ENCODE measurements at places on chromosomes 3 and 15.

GRCh38 chr3:188067932-188068331 lies 86.0 kb upstream of the LPP start:
- DNase-seq = no peak

GRCh38 chr3:149167898-149168297 lies 38.5 kb downstream of the HPS3 start:
- no peak for DNase-seq

DNA sequence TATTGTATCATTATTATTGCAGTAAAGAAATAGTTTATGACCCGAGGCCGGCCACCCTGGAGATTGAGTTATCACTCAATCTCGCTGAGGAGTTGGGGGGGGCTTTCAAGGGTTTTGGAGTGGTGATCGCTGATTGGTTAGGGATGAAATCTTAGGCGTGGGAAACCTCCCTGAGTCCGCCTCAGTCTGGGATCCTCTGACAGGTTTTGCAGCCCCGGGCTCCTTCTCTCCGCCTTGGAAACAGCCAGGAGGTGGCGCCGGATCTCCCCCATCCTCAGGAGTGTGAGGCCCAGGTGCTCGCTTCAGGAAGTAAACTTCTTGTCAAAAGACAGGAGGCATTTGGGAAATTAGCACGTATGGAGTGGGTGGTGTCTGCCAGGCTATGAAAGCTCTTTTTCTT lies 41.1 kb upstream of the SEC61A1 start:
- DNase-seq = peak; percentile 80

DNA sequence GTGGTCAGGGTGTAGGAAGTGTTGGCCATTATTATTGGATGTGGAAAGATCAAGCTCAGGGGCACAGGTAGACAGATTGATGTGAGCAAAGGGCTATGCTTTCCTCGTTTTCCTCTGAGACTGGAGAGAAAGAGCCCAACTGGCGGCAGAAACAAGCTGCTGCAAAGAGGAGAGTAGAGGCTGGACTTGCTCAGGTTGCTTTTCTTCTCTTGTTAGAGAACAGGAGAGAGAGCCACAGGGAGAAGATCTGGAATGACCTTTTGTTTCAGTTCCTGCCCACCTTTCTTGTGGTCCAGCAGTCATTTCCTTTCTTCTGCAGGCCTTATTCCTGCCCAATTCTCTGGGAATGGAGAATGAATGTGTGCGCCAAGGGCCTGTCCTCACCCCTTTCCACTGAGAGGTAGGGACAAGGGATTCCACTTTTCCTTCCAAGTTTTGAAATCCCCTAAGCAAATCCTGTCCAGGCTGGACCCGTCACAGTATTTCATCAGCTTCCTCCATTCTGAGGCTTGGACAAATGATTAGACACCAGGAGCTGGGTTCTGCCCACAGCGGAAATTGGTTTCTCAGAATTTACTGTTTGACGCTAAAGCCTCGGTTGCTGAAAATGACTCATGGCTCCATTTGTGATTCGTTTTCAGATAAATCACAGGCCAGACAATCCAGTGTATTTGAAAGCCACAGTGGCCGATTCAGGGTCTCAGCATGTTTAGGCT lies 16.1 kb downstream of the ZNF80 start:
- DNase-seq = no peak

- DNase-seq = no peak
Observed at GRCh38 chr3:46865031-46865507, 1.8 kb upstream of the MYL3 start.

DNA sequence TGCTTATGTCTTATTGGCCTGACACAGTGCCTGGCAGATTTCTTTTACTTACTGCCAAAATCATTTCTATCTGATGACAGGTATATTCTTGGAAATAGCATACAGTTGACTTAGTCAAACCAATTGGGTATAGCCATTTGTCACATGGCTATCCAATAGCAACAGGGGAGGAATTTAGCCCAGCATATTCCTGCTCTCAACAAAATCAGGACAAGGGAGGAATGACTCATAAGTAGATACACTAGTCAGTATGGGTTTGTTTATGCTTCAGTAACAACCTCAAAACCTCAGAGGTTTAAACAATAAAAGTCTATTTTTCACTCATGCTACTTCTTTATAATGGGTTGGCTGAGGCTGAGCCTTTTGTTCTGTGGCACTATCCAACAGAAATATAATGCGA lies 38.0 kb upstream of the VILL start:
- no peak for DNase-seq

- no peak for DNase-seq
Observed at GRCh38 chr15:94442480-94442879, 211.1 kb downstream of the MCTP2 start.

- no peak for DNase-seq
Observed at GRCh38 chr3:14794435-14794834, 24.3 kb upstream of the FGD5 start.

- DNase-seq = no peak
Observed at GRCh38 chr3:34073111-34073510, 274.7 kb downstream of the PDCD6IP start.

DNA sequence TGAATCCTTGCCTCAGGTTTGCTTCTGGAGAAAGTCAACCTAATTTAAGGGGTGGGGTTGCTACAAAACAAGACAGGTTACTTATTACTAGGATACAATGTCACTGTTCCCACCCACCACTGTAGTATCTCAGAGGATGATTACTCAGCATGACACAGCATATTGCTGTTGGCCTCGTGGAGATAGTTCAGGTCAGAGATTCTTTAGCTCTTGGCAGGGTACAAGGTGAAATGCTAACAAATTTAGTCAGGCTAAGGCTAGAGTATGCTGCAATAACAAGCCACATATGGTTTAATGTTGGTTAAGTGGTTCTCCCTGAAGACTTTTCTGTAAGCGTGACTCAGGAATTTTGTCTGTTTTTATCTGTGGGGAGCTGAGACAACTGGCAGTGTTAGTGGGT lies 161.8 kb downstream of the EDEM1 start:
- no peak for DNase-seq

GRCh38 chr15:60390231-60390630 lies 7.6 kb downstream of the ANXA2 start:
- DNase-seq = no peak

- DNase-seq = no peak
Observed at GRCh38 chr3:127082066-127082465, 99.2 kb downstream of the PLXNA1 start.

DNA sequence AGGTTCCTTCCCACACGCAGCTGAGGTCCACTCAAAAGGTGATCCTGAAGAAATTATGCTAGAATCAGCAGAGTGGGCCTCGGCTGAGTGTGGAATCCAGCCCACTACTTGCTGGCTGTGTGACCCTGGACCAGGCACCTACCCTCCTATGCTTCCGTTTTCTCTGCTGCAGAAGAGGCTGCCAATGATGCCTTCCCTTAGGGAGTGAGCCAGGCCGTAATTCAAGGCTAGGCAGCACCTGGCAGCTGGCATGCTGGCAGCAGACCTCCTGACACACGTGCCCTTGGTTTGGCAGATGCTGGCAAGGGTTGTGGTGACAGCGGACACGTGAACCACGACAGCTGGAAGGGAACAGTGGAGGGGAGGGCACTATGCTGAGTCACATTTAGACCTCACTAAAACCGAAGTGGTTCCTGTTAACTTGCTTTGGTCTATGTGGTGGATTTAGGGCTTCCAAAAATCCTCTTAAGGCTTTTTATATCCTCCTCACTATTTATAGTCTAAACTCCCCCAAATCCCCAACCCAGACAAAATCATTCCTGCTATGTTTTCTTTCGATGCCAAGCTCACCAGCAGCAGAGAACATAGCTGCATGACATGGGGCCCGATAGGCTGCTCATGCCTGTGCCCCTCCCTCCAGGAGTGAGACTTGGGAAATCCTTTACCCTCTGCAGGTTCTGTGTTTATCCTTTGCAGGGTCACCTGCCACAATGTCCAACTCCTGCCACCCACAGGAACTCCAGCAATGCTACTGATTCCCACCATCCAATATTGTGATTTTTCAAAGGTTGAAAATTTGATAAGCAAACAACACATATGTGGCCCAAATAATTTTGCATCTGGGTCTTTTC lies 10.6 kb upstream of the PCSK6 start:
- peak; percentile 69 for DNase-seq

- no peak for DNase-seq
Observed at GRCh38 chr3:196868297-196868661, 559 bp downstream of the SENP5 start.

- DNase-seq = no peak
Observed at GRCh38 chr3:95356764-95357501, 1294.1 kb downstream of the NSUN3 start.
